ENCODE measurements at places on chromosomes 11 and 22.

GRCh38 chr22:31707519-31707918 is 42.4 kb downstream of the PRR14L start:
- no peak for DNase-seq

DNA sequence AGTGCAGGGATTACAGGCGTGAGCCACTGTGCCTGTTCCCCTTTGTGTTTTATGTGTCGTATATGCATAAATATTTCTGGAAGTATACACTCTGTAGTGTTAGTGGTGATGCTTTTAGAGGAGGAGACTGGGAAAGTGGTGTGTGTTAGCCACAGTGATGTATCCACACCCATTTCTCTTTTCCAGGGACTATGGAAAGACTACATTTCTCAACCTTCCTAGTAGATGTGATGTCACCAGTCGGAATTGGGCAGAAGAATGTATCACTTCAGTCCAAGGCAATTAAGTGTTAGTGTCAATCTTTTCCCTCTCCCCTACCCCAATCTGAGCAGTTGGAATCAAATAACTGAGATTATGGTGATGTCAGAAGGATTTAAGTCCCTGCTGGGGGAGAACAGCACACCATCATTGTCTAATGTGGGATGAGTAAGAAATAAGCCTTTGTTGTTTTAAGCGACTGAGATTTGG is 5.8 kb upstream of the ATG16L2 start:
- no peak for DNase-seq

DNA sequence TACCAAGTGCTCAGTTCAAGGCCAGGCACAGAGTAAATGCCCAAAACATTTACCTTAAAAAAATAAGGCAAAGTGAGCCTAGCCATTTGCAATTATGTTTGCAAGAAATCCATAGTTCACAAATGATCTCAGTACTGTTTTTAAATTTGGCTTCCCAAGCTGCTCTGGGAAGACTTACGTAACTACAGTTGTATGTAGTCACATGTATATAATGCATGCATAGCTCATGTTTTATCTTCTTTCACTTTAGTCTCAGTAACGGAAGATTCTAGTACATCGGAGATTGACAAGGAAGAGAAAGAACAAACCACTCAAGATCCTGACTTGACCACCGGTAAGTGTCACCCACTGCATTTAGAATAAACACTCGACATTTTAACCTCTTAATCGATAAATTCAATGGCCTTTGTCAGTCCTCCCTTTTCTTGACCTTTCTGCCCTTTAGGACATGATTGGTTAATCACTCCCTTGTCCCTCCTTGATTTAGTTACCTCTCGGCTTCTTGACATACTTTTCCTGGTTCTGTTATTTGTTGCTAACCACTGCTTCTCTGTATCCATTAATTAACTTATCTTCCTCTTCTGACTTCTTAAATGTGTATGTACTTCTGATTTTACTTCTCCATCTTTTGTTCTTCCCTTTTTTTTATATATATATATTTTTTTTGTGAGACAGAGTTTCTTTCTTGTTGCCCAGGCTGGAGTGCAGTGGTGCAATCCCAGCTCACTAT is 18.0 kb upstream of the JHY start:
- DNase-seq = no peak

GRCh38 chr11:64803846-64804345 is 882 bp upstream of the MAP4K2 start:
- DNase-seq = no peak

DNA sequence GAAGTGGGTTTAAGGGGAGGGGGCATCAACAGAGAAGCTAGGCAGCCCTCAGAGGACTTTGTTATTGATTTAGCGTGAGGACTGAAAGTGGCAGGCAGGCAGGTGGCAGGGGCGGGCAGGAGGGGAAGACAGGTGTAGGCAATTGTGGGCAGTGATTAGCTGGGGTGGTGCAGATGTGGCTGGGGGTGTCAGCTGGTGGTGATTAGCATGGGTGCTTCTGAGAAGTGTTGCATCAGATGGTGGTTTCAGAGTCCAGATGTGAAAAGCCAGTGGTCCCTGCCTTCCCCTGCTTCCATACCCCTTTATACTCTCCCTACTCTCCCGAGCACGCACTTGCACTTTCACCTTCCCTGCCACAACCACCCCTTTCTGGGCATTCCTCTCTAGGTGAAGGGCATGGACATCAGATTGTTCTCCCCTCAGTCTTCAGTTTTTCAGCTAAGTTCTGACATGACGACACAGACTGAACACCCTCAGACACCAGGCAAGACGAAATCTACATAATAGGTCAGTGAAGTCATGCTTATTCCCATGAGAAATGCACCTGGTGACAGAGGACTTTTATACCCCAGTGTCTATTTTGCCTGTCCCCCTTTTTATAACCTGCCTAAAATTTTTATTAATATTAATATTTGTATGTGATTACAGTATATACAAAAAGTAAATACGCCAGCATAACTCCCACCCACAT is 435.7 kb upstream of the CADM1 start:
- no peak for DNase-seq

DNA sequence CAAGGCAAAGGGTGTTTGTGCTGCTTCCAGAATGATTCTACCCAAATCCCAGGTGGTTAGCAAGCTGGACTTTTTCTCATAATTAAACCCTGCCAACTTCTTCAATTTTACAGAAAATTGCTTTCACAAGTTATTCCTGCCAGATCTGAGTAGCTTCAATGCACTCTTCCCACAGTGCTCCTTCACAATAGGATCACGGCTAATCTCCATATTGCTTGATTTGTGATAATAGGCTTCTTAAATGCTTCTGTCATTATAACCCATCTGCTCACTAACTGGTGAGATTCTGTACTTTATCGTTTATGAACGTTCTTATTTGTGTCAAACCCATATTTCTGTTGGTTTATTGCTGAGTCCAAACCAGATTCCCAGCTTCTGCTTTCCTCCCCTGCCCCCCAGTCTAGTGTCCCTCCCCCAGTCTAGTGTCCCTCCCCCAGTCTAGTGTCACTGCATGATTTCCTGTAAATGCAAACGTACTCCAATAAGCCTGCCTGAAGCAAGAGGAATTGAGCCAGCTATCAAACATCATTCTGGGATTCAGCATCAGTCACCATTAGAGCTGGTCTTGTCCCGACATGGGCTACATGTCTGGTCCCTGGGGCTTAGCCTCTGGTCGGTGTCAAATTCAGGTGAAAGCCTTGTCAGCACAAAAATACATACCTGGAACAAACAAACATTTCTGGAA is 14.0 kb downstream of the MMP3 start:
- DNase-seq = no peak

GRCh38 chr11:33674035-33674814 is 26.4 kb downstream of the C11orf91 start:
- DNase-seq = no peak

DNA sequence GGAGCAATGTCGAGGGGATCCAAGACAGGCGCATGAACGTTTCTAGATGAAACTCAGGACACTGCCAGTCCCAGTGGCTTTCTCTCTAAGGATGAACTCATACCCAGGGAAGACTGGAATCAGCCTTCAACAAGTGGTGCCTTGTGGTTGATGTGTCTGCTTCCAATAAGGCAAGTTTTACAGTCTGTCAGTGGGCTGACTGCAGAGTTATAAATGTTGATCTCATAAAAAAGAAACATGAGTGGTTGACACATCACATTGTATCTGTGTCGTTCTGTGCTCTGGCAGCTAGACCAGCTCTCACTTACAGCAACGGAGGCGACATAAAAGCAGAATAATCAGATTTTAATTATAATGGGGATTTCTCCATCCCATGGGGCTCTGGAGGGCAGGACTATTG is 96.7 kb downstream of the SNX19 start:
- DNase-seq = no peak

DNA sequence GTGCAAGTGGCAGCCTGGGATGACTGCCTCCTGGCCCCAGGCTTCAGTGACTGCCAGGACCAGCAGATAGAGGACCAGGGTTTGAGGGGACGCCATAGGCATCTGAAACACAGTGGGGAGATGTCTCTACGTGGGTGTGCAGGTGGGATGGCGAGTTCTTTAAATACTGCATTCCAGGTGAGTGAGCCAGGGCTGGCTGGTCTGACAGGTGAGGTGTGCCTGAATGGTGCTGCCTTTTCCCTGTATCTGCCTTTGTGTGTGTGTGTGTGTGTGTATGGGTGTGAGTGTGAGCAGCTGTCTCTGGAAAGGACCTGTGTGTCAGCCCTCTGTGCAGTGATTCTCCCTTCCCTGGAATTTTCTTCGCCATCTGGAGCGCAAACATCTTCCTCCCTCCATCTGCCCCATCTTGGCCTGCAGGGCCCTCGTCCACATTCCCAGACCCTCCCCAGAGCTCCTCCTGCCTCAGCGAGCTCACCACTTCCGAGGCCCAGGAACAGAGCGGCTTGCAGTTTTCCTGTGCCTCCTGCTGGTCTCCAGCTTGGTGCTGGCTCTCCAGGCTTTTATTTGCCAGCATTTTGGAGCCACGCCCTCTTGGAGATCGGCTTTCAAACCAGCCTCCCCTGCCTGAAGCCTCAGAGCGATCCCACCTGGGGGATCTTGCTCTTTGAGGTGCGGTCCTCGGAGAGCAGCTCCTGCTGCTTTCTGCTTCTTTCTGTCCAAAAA is at the start of gene GPHA2:
Gene GPHA2, minus strand, starts transcription at position 535 of the 723 bp plus-strand sequence. Its CDS starts 433 bp downstream, at position 102.
- DNase-seq = no peak

GRCh38 chr22:26448334-26448733 is 19.3 kb downstream of the ASPHD2 start:
- no peak for DNase-seq

- no peak for DNase-seq
Measured at GRCh38 chr11:69283446-69283845, 10.5 kb upstream of the MYEOV start.

GRCh38 chr11:115396533-115396932 is 107.7 kb downstream of the CADM1 start:
- DNase-seq = no peak

- DNase-seq = peak; percentile 23
Measured at GRCh38 chr22:44046485-44047141, 22.5 kb downstream of the PARVB start.

- no peak for DNase-seq
Measured at GRCh38 chr11:116224889-116225200, 547.9 kb downstream of the BUD13 start.

DNA sequence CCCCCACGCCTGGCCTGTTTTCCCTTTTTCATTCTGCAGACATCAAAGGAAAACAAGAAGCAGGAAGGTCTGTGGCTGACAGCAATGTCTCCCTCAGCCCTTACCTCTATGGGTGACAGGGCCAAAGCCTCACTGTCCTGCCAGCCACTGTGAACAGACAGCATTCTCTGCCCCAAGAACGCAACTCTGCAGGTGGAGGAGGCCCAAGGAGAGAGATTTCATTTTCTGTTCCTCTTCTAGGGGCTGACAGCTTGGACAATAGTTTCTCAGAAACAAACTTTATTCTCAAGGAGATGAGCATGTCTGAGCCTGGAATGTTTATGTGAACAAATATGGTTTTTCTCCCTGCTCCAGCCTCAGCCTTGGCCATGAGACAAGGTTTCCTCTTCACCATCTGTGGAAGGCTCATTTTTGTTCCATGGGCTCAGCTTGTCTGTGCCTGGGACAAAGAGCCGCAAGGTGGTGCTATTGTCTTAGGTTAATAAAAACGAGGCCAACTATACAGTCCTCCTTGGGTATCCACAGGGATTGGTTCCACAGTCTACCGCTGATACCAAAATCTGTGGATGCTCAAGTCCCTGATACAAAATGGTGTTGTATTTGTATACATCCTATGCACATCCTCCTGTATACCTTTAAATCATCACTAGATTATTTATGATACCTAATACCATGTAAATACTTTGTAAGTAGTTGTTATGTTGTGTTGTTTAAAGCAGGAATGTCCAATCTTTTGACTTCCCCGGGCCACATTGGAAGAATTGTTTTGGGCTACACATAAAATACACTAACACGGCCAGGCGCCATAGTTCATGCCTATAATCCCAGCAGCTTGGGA is 5.8 kb downstream of the PIWIL3 start:
- DNase-seq = peak; percentile 81

DNA sequence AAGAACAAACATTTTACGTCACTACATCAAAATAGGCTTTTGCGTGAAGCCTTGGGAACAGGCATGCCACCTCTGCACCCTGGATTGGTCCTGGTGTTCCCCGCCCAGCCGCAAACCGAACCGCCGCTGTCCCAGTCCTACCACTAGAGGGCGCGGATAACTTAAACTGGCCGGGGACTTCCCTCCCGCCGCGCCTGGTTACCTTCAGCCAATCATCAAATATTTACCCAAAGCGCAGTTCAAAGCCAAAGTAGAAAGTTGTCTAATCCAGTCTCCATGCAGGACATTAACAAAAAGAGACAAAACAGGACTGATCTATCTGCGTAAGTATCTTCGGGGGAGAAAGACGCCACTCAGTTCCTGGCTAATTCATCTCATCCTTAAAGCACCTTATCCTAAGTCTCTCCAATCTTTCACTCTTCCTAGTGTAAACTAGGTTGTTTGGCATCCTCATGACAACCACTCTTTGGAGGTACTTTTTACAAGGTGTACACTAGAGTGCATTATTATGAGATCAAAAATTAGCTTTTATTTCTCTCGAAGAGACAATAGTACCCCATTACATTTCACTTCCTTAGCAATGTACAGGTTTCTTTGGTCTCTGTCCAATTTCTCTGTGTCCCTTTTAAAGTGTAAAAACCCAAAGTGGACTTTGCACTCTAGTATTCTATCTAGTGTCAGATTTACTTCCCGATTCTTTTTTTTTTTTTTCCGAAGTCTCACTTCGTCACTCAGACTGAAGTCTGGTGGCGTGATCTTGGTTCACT is 3.9 kb upstream of the CRY2 start:
- DNase-seq = peak; percentile 96

DNA sequence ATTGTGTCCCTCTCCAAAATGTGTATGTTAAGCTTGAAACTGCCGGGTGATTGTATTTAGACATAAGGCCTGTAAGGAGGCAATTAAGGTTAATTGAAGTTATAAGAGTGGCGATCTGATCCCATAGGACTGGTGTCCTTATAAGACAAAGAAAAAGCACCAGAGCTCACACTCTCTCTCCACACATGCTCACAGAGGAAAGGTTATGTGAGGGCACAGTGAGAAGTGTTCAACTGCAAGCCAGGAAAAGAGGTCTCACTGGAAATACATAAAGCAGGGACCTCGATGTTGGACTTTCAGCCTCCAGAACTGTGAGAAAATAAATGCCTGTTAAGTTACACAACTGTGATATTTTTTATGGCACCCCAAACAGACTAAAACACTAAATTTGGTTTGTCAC is 1233.8 kb upstream of the CNTN5 start:
- no peak for DNase-seq

DNA sequence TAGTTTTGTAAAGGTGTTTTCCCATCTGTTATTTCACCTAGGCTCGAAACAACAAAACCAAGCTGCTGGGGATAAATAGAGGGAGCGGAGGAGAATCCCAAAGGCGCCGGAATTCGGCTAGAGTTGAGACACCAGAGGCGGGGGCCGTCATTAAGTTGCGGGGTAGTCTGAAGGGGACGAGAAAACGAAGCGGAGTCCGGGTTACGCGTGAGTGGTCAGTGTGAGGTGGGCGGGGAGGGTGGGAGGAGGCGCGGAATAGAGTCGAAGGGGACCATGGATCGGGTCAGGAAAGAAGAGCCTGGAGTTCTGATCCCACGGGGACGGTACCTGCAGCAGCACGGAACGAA is 361 bp downstream of the SRPRA start:
- DNase-seq = peak; percentile 48

- no peak for DNase-seq
Measured at GRCh38 chr11:28144808-28145207, 36.6 kb downstream of the METTL15 start.

GRCh38 chr11:117434481-117434880 is 106.8 kb downstream of the CEP164 start:
- no peak for DNase-seq

- no peak for DNase-seq
Measured at GRCh38 chr11:24932110-24933000, 435.5 kb downstream of the LUZP2 start.

GRCh38 chr11:115774756-115775155 is 270.5 kb upstream of the CADM1 start:
- DNase-seq = no peak

- DNase-seq = no peak
Measured at GRCh38 chr22:49779211-49779610, 48.5 kb downstream of the BRD1 start.
